NCI-H2081 treated with DMSO at 0.1 percent for 48 hours (cell line): ENCODE measurements at places on chromosomes 5 and 9.

- DNase-seq, result no peak
Observed at GRCh38 chr9:75188756-75189155, 100.4 kb downstream of the OSTF1 start.

DNA sequence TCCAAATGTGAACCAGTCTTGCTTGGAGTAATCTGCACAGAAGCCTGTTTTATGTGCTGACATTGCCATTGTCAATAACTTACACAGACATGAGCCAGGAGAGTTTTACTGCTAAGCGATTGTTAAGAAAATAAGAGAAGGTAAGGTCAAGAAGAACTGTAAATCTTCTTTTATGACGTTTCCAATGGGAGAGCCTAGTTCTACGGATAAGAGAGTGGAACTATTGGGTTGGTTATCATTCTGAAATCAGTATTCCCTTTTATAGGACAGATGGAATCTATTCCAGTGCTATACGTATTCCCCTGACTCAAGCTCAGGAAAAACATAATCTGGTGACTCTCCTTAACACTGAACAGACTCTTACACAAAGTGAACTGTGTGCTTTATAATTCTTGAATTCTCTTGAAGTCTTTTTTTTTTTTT lies 137.9 kb upstream of the OTULINL start:
- DNase-seq, result no peak

- no peak for DNase-seq
Observed at GRCh38 chr5:123496892-123497291, 15.1 kb upstream of the CSNK1G3 start.

DNA sequence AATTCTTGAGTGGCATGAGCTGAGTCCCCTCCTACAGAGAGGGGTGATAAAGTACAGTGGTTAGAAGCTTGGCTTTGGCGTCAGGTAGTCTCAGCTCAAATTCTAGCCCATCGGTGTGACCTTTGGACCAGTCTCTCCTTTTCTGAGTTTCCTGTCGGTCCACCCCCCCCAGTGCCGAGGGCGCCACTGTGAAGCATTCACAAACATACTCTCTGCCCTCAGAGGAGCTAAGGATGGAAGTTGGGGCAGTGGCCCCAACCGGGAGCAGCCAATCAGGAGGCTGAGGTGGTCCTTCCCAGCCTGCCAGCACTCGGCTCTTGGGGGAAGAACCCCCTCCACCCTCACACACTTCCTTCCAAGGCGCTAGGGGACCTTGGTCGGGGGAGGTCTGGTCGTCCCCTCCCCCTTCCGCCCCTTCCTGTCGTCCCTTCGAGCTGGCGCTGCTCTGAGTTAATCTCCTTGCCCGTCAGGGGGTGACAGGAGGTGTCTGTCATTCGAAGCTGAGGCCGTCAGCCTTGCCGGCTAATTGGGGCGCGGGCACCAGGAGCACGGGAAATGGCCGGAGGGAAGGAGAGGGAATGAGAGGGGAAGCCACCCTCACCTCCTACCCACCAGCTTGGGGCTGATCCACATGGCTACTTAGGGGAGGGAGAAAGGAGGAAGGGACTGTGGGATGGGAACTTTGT lies 53.0 kb downstream of the CXXC5 start:
- no peak for DNase-seq

DNA sequence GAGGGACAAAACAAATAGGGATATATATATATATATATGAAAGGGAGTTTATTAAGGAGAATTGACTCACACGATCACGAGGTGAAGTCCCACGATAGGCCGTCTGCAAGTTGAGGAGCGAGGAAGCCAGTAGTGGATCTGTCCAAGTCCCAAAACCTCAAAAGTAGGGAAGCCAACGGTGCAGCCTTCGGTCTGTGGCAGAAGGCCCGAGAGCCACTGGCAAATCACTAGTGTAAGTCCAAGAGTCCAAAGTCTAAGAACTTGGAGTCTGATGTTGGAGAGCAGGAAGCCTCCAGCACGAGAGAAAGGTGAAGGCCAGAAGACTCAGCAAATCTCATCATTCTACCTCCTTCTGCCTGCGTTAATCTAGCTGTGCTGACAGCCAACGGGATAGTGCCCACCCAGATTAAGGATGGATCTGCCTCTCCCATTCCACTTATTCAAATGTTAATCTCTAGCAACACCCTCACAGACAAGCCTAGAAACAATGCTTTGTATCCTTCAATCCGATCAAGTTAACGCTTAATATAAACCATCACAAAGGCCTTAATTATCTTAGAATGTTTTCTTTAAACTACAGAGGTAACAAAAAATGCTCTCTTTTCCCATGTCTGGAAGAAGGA lies 23.8 kb upstream of the DAB2 start:
- DNase-seq, result no peak

DNA sequence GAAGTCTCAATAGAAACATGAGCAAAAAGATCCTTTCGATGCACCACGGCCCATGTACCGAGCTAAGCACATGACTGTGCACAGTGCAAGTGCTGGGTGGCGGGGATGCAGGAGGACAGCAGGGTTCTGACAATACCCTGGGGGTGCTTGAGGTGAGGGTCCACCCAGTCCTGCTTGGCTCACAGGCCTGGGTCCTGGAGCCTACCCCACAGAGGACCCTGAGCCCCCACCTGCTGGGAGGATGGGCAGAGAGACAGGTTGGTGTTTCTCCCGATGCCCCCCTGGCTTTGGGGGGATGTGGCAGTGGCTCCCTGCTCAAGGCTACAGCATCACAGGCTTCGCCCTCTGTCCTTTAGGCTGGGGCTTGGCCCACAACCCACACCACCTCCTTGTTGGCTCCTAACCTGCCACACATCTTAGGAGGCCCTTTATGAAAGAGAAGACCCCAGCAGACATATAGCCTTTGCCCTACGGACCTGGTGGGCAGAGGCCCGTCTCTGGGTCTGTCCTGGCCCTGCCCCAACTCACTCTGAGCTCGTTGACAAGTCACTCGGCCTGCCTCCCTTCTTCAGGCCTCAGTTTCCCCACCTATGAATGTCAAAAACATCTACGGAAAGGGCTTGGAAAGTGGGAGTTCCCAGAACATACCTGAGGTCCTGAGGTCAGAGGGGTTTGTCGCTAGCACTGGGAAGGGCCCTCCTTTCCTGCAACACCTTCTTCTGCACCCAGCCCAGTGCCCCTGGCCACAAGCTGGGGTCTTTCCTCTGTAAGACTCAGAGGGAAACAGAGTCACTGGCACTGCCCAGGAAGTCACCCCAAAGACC lies 50.3 kb downstream of the BARX1 start:
- no peak for DNase-seq

GRCh38 chr5:141484641-141485311 lies at the start of gene PCDHGC4:
TSS of gene PCDHGC4 (plus strand) at chr5:141485030. CDS start at chr5:141485174, 144 bp downstream.
- DNase-seq, result no peak

DNA sequence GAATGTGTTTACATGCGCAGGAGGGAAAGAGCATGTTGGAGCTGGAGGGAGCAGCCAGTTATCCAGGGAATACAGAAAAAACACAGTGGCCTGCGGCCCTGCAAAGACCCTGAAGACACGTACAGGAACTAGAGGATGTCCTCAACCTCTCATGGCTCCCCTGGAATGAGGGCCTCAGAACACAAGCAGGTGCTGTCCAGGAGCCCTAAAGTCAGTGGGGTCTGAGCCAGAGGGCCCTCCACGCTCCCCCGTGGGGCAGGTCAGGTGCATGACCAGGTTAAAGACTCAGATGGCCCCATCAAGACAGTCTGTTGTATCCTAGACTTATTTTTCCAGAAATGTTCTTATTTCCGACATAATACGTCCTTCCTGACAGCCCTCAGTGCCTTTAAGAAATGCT lies 106.9 kb downstream of the ROR2 start:
- DNase-seq, result no peak

- DNase-seq, result no peak
Observed at GRCh38 chr5:142082182-142082781, 26.3 kb upstream of the NDFIP1 start.

DNA sequence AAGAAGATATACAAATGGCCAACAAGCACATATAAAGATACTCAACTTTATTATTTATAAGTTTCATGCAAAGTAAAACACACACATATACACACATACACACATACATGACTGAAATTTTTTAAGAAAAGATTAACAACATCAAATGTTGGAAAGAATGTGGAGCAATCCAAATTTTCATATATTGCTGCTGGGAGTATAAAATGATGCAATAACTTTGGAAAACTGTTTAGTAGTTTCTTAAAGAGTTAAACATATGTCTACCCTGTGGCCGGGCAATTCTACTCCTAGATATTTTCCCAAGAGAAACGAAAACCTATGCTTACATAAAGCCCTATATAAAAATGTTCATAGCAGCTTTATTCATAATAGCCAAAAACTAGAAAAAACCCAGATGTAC lies 99.8 kb upstream of the NR4A3 start:
- no peak for DNase-seq

DNA sequence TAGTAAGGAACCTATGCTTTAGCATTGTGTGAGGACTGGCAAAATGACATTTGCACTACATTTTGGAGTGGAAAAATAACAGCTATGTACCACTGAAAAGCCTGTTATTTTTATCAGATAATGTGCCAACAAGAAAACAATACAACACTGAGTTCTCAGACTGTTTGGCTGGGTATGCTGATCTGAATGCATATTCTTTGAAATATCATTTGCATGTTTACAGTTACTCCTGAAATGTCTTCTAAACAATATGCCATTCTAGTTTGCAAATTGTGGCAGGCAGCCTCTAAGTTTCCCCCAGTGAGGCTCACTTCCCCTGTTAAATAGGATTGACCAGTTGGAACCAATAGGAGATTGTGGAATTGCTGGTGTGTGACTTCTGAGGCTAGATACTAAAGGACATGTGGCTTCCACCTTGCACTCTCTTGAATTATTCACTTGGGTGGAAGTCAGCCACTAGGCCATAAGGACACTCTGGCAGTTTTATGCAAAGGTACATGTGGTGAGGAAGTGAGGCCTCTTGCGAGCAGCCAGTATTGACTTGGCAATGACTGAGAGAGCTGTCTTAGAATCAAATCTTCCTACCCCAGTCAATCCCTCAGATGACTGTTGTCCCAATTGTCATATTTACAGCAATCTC lies 250.4 kb upstream of the PCSK5 start:
- DNase-seq, result no peak

GRCh38 chr9:11323457-11323856 lies 710.7 kb upstream of the PTPRD start:
- no peak for DNase-seq

GRCh38 chr5:156699147-156699546 lies 150.9 kb upstream of the PPP1R2B start:
- DNase-seq, result no peak

DNA sequence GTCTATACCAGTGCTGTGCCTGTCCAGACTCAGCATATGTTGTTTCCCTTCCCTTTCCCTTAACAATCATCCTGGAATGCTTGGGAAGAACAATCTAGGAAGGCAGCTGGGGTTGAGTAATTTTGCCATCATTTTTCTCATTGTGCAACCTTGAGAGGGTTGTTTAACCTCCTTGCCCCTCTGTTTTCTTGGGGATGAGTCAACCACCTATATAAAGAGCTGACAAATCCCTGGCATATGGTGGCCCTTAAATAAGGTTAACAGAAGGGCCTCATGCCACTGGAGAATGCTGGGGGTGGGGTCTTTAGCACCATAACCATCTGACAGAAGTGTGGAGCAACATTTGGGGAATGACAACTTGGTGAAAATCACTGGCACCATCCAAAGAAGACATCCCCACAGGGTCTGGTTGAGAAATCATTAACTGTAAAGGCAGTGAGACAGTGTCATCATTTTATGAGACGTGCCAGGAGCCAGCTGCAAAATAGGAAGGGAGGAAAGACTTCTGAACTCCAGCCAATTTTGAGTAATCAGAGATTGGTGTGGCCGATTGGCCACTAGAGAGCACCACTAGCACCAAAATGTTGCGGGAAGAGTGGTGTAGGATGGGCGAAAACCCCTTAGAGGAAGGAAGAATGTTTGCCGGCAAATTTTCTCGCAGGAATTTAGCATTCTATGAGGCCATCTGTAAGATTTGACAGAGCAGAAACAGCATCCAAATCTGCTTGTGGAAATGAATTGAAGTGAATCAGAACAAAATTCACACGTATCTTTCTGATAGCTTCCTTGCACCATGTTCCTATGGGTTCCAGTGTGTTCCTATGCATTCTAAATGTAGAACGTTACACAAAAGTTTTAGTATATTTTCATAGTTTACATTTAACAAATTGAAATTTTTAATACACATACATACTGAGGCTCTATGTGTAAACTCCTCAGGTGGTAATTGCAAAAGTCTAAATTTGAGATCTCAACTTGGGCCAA lies 113.8 kb downstream of the MSX2 start:
- DNase-seq, result no peak

DNA sequence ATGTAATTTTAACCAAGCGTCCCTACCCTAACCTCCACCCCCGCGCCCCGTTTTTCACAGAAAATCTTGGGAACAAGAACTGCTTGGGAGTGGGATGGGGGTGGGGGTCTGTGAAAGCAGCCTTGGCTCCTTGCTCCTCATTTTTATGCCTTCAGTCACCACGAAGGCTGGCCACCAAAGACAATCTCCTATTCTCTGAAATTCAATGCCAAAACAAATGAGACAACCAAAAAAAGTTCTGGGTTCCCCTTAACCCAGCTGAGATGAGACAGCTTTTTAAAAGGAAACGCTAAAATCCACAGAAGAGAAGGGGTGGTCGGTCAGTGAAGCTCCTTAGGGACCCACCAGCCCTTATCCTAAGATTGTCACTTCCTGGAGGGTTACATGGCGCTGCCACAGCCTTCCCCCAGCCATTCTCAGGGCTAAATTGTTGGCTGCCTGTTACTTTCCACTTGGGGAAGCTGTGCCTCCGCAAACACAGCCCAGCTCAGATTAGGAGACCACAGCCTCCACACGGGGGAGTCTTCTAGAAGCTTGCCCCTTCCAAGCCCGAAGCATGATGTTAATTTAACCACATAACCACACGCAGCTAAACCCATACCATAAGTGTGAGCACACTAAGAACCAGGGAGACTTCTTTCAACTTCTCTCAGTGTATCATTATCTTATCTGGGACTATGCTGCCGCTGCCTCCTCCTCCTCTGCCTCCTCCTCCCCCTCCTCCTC lies 136.3 kb downstream of the FOXD1 start:
- no peak for DNase-seq

GRCh38 chr5:109805883-109806282 lies 116.2 kb downstream of the MAN2A1 start:
- DNase-seq, result no peak

DNA sequence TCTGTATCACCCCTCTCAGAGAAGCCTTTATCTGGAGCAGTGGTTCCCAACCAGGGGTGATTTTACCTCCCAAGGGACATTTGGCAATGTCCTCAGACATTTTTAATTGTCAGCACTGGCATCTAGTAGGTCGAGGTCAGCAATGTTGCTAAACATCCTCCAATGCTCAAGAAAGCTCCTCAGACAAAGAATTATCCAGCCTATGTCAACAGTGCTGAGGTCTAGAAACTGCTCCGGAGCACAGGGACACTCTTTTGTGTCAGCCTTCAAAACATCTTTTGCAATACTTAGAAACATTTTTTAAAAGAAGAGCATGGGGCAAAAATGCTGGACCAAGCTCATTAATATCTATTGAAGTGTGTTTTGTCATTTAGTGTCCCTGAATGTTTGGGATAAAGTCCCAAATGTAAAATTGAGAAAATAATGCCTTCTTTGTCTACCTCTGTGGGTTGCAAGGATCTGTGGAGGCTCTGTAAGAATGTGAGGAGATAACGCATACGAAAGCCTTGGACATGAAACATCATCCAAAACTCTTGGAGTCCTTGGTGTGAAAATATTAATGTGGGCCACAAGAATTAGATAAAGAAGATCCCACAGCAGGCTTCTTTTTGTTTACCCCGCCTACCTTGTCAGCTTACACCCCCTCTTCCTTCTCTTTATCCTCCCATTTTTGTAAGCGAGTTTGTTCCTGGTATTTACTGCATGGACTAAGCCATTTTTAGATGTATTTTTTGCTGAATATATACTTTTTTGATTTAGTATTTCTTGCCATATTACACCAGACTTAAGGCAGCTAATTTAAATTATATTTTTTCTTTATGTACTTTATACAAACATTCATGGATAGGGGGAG lies 193.5 kb downstream of the CD180 start:
- no peak for DNase-seq
